ENCODE measurements at places on chromosomes 7 and 10.

GRCh38 chr7:16060502-16060901 is 360.8 kb downstream of the CRPPA start:
- no peak for DNase-seq

GRCh38 chr10:104337985-104338735 is at the start of gene ITPRIP:
Gene ITPRIP, minus strand, starts transcription at chr10:104338465. Its CDS starts 22,414 bp downstream, at chr10:104316051.
- DNase-seq = peak; percentile 65

DNA sequence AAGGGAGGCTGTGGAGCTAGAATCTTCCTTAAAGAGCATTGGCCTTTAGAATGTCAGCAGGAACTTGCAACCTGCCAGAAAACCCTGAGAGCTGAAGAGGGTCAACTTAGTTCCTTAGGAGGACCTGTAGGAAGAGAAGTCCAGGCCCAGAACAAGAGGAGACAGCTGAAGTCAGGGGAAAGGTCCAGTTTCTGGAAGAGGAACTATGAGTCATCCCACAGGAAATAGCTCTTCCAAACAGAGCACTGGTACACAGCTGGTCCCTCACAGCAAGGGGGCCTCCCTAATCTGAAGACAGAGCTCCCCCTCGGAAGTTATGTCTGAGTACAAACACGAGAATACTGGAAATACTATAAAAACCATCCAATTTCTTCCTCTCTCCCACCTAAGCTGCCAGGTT is 98.9 kb downstream of the HERPUD2 start:
- no peak for DNase-seq

- DNase-seq = no peak
Observed at GRCh38 chr10:77494756-77495541, 142.7 kb downstream of the KCNMA1 start.

- no peak for DNase-seq
Observed at GRCh38 chr10:74058071-74058470, 60.2 kb downstream of the VCL start.

DNA sequence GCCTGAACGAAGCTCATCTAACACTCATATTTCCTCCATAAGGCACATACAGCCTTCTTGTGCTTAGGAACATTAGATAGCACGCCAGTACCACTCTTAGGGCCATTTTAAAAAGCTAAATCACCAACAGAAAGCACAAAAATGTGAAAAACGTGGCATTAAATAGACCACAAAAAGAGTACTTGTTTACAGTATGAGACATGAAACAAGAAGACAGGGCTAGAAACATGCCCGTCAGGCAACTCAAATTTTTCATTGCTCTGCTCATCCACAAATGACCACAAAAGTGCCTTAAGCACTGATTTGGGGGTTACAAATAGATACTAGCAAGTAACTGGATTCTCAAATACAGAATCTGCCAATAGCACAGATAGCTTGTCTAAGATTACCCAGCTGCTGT is 67.8 kb downstream of the ELMO1 start:
- DNase-seq = no peak

GRCh38 chr10:109178591-109178990 is 744.7 kb downstream of the XPNPEP1 start:
- DNase-seq = no peak

- no peak for DNase-seq
Observed at GRCh38 chr7:144787127-144787526, 48.7 kb downstream of the TPK1 start.

DNA sequence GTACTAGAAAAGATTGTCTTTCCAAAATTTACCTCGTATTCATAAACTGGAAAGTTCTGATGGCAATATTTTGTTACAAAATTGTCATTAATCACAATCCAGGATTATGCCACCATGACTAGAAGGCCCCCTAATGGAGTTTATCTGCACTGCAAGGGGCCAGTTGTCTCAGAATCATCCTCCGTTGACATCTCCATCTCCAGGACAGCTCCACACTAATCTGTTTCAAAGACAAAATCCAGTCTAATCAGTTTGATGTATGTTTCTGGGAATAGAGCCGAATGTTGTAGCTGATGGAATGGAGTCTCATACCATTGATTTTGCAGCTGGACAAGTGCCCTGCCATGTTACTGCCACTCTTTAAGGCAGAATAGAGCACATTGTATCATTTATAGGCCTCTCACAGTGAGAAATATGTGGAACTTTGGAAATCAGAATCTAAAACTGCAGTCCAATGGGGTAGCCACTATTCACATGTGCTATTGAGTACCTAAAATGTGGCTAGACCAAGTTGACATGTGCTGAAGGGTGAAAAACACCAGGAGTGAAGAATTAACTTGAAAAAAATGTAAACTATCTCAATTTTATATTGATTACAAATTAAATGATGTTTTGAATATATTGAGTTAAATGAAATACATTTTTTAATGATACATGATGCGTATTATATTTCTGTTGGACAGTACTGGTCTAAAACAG is 38.3 kb upstream of the TOMM7 start:
- no peak for DNase-seq

- no peak for DNase-seq
Observed at GRCh38 chr10:101708870-101709269, 13.9 kb upstream of the FBXW4 start.

GRCh38 chr10:8392216-8392615 is 337.7 kb downstream of the GATA3 start:
- no peak for DNase-seq

DNA sequence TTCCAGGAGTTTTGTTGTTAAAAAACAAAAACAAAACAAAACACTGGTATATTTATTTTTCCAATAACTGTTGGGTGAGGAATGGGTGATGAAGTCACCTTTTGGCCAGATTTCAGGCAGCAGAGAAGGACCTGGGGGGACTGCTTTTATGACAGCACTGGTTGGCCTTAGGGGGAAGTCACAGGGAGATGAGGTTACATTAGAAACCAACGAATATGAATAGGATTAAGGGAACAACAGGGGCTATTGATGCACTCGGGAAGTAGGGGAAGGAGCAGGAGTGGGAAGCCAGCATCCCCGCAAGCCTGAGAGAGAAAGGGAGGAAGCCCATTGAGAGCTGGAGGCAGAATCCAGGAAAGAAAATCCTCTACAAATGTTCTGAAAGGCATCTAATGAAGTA is 958.4 kb downstream of the TYW1 start:
- DNase-seq = no peak

DNA sequence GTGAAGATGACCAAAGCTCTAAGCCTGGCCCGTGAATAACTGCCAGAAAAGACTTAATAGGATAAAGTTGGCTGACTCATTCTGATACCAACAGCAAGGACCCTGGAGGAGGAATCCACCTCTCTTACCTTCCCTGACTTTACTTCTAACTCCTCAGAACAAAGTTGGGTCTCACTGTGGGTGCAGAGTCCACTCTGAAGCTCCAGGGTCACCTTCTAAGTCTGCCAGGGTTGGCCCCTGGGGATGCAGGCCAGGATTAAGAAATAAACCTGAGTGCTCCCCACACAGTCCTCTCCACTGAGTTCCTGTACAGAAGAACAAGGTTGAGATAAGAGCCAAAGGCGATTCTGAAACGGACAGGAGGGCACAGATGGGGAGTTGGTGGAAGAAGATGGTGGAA is 54.4 kb downstream of the GPR26 start:
- DNase-seq = no peak

GRCh38 chr10:74901301-74901700 is 74.9 kb downstream of the KAT6B start:
- DNase-seq = no peak

DNA sequence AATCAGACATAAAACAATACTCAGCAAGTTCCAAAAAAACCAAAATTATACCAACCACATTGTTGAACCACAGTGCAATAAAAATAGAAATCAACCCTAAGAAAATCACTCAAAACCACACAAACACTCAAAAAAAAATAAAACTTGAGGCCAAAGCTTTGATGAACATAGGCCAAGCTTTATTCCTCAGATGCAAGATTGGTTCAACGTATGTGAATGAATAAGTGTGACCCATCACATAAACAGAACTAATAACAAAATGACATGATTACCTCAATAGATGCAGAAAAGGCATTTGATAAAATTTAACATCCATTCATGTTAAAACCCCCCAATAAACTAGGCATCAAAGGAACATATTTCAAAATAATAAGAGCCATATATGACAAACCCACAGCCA is 506.1 kb upstream of the FZD8 start:
- DNase-seq = no peak

DNA sequence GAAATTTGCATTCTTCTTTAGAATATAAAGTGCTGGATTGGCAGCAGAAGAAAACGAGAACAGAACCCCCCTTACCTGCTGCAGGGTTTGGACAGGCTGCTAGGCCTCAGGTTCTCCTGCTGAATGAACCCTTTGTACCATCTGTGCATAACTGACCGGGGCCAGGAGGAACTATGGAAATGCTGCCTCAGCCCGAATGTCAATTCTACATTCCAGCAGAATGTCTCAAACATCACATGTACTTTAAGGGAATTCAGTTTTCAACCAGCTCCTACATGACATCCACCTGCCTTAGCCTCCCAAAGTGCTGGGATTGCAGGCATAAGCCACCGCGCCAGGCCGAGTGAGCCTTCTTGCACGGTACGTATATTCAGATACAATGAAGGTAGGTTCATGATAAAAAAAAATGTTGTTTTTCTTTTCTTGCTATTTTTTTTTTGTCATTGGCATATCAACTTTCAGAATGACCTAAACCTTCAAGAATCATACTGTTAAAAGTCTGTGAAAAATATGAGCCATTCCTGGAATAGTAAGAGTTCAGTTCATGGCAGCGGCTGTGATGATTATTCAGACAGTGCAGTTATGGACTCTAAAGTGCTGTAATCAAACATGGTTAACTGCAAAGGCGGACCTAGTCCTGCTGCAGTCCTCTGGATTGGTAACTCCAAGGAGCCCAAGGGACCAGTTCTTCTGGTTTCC is 84.4 kb upstream of the TNS3 start:
- no peak for DNase-seq

DNA sequence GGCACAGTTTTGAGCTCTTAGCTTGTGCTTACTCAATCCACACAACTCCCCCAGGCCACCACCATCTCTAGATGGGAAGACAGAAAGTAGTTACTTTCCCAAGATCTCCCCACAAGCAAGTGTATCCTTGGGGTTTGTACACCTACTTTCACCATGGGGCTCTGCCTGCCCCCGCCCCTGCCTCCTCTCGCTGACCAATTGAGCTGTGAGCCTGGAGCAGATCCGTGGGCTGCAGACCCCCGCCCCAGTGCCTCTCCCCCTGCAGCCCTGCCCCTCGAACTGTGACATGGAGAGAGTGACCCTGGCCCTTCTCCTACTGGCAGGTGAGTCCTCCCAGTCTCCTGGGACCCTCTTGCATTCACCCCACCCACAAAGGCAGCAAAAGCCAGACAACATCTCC is 2.0 kb downstream of the FXYD4 start:
- DNase-seq = no peak

DNA sequence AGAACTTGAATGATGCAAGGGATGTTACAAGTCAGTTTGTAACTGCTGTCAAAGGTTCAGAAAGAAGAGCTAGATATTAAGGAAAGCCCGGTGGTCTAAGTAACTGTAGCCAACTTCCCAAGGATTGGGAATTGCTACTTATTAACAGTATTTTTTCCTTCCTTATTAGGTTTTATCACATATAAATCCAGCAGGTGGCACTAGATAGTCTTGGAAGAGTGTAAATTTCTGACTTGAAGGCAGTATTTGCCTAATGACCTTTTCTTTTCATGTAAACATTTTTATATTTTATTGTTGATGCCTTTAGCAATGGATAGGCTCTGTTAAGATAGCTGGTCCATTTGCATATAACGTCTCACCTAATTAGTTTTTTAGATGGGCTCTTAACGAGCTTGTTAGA is 51.2 kb downstream of the ANLN start:
- no peak for DNase-seq

DNA sequence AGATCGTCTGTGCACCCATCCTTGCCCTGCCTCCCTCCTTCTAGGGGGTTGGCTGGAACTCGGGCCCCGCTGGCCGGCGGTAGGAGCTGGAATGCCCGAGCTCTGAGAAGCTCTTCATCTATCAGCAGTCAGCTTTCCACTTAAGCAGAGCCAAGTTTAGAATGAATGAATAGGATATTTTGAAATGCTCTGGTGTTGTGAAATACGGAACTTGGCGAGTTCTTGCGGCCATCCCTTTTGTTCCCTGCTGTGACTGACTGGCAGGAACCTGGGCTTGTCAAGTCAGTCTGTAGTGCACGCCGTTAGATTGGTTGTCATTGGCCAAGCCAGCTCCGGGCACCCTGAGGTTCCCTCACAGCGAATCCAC is 33.3 kb downstream of the FOXK1 start:
- no peak for DNase-seq

DNA sequence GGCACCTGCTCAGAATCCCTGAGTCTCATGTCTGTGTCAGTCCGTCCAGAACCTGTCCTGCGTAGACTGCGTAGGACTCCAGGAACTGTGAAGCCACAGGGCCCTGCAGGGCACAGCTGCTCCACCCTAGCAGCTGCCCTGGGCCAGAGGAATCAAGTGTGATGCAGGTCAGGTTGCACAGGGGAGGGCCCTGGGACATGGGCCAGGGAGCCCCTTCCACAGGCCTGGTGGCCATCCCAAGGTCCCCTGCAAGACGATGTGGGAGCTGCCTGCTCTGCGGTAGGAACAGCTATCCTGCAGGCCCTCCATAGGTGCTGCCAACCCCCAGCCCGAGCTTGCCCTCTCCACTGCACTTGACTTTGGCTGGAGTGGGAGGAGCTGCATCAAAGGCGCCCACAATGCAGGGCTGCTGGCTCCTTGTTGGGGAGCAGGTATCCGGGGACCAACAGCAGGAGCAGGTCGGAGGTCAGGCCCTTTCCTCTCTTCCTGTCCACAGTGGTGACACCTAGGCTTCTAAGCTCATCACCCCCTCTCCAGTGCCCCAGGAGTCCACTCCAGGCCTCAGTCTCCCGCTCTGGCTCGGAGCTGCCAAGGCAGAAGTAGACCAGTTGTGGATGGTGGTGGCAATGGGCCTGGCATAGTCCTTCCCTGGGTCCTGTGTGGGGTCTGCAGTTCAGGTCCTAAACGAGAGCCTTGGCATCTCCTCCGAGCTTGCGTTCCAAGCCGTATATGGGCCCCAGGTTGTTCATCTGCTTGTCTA is 149.1 kb downstream of the MAPK8 start:
- no peak for DNase-seq

DNA sequence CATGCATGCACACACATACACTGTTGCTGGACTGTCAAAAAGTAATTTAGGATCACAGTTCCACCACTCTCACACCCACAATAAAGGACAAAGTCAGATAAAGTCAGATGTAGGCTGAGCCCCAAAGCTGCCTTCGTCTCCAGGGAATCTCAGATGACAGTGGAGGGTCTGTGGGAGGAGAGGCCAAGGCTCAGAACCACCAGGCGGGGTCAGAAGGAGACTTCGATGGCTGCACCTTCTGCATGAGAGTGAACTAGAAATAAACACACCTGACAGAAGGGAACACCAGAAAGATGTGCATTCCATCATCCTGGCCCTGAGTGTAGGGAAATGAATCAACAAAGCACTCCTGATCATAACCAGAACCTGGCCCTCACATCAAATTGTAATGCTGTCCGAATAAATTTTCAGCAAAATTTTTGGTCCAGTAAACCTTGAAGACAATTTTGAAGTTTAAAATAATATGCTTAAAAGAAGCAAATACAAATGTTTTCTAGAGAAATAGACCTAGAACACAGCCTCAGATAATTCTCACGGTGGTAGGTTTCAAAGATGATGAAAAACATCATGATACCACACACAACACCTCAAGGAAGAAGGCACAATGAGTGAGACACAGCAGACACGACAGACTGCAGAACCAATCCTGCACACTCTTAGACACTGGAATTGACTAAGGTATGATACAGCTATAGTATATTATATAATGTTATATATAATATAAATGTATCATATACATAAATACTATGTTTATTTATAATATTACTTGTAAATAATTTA is 269.8 kb upstream of the KLF6 start:
- DNase-seq = no peak

Measured in stimulated activated CD4-positive, alpha-beta T cell treated with anti-CD3 and anti-CD28 coated beads, Interleukin-12 subunit alpha, Interleukin-12 subunit beta, amount 100 ng/mL, for 4 hours (primary cell).